ENCODE measurements at places on chromosomes 2 and 18.

- no peak for DNase-seq
Measured at GRCh38 chr18:59358414-59358711, 702 bp downstream of the LMAN1 start.

DNA sequence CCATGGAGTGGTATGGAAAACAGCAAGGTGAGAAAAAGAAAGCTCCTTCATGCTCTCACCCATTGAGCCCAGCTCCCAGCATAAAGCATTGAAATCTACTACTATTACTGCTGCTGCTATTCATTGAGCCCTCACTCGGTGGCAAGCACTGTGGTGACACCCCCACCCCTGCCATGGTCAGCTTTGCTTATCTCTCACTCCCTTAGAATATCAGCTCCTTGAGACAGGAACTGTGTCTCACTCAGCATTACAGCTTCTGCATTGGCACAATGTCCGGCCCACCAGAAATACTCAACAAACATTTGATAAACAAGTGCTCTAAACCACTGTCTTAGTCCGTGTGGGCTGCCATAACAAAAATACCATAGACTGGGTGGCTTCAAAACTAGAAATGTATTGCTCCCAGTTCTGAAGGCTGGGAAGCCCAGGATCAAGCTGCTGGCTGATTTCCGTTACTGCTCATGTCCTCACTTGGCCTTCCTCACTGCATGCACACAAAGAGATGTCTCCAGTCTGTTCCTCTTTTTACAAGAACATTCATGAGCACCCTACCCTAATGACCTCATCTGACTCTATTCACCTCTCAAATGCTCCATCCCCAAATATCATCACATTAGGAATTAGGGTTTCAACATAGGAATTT, 116.3 kb downstream of the ZBTB7C start:
- no peak for DNase-seq

GRCh38 chr2:196229013-196229412, 57.6 kb upstream of the STK17B start:
- no peak for DNase-seq

GRCh38 chr2:224060783-224061482, 21.8 kb upstream of the SERPINE2 start:
- no peak for DNase-seq

DNA sequence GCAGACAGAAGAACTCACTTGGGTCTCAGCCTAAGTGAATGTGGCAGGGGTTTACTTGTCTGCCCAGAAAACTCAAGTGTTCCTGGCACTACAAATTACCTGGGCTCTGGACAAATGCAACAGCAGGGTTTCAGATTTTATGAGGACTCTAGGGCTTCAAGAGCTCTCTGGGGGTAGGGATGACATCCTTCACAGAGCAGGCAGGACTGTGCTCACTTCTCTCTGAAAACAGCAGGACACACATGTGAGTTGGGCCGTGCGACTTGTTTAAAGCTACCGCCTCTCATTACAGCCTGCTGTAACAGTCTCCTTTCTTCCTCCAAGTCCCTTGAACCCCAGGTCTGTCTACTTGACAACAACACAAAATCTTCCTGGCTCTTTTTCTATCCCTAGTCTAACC, 212.6 kb downstream of the EN1 start:
- no peak for DNase-seq

GRCh38 chr2:30717081-30717650, 90.1 kb downstream of the CAPN13 start:
- no peak for DNase-seq

DNA sequence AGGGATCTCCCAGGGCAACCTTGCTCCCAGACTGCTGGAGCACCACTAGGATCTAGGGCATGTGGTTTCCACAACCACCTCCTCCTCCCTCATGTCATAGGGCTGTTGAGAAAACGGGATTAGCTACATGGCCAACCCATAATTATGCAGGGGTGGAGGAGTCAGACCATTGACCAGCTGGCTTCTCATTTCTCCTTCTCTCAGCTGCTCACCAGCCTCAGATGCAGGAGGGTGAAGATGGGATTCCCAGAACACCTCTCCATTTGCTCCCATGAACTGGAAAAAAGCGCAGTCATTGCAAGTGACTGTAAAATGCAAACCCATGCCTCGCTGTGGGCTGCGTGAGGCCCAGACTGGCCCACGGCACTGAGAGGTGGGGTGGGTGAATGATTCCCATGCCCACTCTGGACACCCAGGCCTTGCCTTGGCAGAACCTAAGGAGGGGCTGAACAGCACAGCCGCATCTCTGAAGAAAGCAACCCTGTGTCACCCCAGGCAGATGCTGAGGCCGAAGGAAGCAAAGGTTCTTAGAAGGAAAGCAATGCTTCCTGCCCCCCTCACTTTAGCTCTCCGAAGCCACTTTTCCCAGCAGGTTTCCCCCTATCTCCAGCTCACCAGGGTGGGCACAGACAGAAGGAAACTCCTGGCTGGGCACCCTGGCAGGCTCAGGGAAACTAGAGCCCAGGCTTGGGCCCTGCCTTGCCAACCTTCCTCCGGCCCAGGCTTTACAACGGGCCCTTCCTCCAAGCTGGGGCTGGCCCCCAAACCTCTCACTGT, 69.6 kb upstream of the RTN4 start:
- DNase-seq, result no peak

DNA sequence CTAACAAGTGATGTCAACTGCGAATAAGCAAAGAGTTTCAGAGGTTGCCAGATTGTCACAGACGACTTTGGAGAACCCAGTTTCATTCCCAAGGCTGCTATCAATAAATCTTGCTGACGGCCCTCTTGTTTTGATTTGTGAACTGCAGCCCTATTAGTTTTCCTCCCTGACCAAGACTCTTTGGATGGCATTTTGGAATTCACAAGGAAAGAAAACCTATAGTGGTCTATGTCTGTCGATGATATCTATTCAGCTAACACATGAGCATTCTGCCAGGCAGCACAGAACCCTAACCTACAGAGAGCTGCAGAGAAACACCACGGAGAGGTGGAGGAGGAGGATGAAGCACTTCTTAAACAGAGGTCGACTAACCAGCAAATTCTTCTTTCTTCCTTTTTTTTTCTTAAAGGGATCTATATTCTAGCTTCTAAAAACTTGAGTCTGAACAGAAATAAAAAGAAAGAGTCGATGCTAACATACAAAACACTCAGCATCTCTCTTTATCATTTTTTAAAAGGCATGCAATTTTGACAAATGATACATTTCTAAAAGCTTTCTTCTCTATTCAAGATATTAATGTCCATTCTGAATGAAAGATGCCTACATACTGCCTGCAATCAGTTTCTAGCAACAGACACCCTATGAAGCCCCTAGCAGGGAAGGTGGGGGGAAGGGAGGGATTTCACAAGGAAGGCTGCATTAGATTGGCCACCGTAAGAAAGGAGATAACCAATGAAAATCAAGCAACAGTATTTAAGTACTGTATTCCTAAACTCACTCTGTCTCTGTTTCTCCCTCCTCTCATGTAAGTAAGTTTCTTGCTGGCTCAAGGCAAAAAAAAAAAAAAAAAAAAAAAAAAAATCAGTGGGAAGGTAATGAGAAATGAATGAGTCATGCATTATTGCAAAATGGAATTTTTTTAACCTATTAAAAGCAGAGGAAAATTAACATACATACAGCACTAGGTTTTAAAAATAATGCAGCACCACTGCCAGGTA, 83.0 kb upstream of the CHRNA1 start:
- DNase-seq, result no peak
